ENCODE measurements at places on chromosomes 6 and 20.

DNA sequence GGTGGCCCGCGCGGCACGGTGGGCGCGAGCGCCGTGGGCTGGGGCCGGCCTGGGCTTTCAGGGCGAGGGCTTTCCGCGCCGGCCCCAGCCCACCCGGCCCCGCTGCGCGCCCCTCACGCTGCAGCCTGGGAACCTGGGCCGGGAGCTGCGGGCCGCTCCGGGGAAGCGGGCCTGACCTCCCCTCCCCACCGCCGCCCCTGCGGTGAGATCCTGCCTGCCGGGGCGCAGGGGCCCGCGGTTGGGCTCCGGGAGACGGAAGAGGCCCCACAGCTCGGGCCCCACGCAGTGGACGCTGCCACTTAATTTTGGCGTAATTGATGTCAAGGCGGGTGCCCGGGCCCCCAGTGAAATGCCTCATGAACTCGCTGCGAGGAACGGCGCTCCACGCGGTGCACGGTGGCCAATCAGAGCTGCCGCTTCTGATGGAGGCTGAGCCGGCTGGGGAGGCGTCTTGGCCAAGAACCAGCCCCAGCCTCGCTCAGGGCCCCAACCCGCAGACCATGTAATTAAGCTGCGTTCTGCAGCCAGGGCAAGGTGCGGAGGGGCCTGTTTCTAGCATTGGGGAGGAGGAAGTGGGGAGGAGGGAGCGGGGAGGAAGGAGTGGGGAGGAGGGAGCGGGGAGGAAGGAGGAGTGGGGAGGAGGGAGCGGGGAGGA, 96.1 kb upstream of the BHLHE23 start:
- DNase-seq: peak; percentile 75

GRCh38 chr6:118932421-118932820, 2.5 kb downstream of the MCM9 start:
- DNase-seq: no peak

DNA sequence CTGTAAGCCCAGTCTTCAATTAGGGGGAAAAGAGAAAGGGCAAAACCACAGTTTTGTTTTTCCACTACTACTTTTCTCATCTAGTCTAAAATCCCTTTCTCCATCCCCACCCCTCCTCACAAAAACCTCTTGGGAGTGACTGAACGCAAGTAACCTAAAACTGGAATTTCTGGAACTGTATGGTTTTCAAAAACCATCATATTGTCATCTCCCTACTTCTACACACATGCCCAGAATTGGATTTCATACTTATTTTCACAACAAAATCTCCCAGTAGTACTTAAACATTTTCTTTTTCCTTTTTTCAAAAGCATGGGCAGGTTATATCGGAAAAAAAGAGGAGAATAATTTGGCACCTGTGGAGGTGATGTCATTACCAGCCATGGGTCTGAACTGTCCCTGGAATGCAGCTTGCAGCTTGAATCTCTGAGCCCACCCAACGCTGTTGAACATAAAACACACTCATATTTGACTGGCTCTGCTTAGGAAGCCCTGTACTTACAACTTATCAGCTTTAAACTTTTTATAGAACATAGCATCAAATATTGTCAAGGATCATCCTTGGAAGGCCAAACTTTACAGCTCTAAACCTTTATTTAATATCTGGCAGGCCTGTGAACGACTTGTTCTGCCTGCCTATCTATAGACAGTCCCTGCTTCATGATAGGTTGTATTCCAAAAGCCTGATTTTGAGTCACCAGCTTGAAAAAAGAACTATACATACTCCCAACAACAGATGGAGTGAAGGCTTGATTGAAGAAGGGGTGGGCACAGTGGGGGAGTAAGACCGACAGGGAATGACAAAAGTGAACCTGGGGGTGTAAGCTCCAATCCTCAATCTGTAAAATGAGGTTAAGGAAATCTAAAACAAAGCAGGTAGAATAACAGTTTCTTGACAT, 59.3 kb downstream of the EPB41L2 start:
- DNase-seq: no peak

GRCh38 chr20:47974234-47974878, 189.1 kb upstream of the SULF2 start:
- DNase-seq: no peak

- DNase-seq: no peak
Observed at GRCh38 chr6:14130435-14131075, 13.0 kb downstream of the CD83 start.

DNA sequence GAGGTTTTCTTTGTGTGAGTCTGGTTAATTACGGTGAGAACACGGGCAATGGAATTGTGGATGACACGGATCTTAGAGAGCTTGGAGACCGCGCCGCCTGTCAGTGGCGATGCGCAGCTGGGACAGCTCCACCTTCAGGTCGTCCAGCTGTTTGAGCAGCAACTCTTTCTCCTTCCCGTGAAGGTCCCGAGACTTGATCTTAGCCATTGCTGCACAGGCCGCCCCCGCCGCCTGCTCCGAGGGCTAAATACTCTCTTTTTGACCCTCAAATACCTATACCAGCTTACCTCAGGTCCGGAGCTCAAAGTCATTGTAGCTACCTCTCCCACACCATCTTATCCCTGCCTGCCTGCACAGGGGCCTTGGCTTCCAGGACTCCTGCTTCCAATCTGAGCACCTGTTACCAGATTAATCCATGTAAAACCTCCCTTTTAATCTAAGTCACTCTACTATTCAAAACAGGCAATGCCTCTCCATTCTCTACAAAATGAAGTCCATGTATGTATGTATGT, 100.2 kb downstream of the PREP start:
- DNase-seq: no peak

- no peak for DNase-seq
Observed at GRCh38 chr20:48453477-48454093, 374.2 kb downstream of the PREX1 start.

- DNase-seq: no peak
Observed at GRCh38 chr20:57148263-57148662, 118.2 kb downstream of the BMP7 start.

DNA sequence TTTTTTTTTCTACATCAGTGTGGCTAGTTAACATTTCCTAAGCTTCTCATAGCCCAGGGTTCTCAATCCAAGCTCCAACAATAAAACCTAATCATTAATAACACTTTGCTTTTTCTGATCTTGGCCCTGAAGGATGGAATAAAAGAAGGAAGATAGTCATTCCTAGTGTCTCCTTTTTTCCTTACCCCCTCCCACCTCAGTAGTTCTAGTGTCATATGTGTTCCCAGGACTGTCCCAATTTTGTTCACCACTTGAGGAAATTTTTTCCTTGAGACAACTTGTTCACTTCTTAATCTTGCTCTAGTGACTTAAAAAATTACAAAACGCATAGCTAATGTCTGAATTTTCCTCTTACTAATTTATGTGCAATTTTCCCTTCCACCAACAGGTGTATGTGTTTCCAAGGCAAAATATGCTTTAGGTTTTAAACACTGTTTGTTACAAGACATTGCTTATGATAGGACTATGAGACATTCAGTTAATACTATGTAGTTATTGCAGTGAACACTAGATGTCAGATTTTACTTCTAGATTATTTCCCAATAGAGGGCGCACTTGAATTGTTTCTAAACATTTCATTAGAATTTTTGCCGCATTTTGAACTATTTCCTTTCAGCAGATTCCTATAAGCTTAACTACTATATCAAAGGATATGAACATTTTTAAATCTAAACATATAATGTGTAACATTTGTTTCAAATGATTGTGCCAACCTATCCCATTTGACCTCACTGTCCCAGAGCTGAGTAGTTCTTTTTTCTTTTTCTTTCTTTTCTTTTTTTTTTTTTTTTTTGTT, 18.5 kb upstream of the C6orf141 start:
- DNase-seq: peak; percentile 38

- DNase-seq: no peak
Observed at GRCh38 chr20:54539521-54540046, 64.2 kb downstream of the DOK5 start.

DNA sequence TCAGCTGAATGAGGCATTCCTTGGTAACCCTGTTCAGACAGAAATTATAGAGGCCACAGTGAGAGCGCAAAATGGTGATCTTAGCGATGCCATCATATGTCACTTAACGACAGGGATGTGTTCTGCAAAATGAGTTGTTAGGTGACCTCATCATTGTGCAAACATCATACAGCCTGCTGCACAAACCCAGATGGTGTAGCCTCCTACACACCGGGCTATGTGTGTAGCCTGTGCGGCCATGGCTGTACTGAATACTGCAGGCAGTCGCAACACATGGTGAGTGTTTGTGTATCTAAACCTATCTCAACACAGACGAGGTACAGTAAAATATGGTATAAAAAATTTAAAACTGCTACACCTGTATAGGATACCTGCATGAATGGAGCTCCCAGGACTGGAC, 234.1 kb upstream of the PMEPA1 start:
- DNase-seq: no peak

- no peak for DNase-seq
Observed at GRCh38 chr20:9440892-9441291, 73.5 kb upstream of the LAMP5 start.

DNA sequence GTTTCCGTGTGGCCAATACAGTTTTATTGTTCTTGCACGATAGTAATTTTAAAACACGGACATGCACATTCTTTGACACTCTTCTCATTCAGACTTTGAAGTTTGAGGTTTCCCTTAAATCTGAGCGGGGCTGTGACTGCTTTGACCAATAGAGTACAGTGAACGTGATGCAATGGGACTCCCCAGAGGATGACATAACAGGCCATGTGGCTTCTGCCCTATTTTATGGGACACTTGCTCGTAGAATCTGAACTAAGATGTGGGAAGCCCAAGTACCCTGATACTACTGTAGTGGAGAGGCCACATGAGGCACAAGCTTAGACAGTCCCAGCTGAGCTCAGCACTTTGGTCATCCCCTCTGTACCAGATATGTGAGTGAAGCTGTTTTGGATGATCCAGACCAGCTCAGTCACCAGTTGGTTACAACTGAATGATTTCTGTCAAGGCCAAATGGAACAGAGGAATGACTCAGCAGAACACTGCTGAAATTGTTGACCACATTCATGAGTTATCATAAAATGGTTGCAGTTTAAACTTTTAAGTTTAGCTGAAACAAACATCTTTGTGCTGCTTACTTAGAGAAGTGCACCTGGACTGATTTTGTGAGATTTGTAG, 279.4 kb downstream of the RFPL4B start:
- no peak for DNase-seq

DNA sequence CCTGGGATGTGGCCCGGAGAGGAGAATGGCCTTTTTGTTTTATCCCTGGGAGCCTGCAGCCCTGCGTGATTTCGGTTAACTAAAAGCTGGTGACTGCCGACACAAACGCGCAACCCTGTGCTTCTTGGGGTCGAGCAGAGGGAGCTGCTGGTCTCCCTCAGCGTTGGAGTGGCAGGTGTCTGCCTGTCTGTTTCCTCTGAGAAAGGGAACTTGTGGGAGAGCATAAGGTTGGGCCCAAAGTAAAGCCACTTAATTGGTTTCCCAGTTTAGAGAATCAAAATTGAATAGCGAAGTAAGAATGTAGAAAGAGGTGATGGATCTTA, 500 bp downstream of the LTV1 start:
- no peak for DNase-seq

DNA sequence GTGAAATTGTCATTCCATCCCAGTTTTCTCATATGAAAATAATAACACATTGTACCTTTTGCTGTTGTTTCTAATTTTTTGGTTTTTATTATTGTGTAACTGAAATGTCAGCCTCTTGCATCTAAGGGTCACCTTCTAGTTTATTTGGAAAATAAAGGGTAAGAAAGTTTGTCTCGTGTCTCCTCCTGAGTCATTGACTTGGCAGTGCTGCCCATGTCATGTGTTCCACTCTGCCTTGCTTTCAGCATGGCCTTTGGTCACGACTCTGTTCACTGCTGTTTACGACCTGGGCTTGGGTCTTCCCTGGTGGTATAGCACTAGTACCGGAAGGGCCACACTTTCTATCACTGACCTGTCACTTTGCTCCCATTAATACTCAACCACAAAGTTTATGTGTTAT, 171.4 kb upstream of the RSPO3 start:
- DNase-seq: no peak

GRCh38 chr6:57205550-57206328, 16.4 kb downstream of the RAB23 start:
- DNase-seq: no peak

DNA sequence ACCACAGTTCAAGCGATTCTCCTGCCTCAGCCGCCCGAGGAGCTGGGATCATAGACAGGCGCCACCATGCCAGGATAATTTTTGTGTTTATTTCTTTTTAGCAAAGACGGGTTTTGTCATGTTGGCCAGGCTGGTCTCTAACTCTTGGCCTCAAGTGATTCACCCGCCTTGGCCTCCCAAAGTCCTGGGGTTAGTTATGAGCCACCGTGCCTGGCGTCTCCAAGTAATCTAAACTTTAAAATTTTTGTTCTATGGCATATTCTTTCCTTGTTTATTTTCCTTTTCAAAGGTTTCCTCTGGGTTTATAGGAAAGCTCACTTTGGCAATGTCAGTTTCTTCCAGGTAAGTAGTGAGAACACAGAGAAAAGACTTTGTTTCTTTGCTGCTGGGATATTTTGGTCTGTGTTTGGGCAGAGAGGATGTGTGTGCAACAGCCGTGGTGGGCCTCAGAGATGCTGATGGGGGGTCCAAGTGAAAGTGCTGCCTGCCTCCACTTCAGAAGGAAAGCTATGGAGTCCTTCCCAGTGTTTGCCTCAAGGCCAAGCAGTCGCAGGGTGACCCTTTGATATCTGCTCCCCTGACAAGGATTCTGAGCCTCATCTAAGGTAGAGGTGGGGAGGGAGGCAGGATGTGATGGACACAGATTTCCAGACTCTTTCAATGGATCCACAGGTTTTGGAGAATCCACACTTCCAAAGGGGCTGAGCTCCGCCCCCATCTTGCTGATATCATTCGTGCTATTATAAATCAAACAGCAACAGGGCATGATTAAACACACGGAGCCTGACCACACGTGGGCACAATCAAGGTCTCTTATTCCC, 2.3 kb downstream of the LRP11 start:
- no peak for DNase-seq

DNA sequence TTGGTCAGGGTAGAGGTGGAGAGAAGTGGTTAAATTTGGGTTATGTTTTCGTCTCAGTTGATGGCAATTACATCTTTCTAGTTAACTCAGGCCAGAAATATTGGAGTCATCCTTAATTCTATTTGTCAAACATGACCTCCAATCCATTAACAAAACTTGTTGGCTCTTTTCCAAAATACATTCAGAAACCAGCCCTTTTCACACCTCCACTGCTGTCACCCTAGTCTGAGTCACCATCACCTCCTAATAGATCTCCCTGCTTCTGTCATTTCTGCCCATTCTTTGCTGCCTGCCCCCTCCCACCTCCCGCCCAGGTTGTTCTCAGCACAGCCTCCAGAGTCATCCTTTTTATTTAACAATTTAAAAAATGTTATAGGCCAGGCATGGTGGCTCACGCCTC, 3.0 kb upstream of the ABCF1 start:
- peak; percentile 53 for DNase-seq

DNA sequence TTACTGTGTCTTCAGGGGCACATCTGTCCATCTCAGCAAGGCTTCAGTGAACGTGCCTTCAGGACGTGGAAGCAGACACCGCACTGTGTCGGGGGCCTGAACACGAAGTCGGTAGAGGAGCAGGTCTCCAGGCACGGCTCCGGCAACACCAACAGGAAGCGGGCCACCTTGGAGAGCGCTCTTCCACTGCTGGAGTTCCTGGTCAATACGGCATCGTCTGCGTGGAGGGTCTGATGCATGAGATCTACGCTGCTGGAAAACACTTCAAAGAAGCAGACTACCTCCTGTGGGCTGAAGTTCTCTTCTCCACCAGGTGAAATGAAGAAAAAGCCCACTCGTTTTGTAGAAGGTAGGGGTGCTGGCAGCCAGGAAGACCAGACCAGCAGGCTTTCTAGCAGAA, 69.3 kb upstream of the SLCO4A1 start:
- DNase-seq: no peak

Data from CD4-positive, alpha-beta T cell treated with Interleukin-10 for 1 hour (primary cell).